Esophagus muscularis mucosa (tissue), 4 donors: ENCODE measurements at places on chromosomes 6 and 20. TPM values are rescaled to one million over a fixed set of nuclear protein-coding genes. Genes with fewer than 3 reads are reported as not detected.

EYS gene
- total RNA-seq, result not detected

CDC5L gene
- total RNA-seq, result 18.4 TPM

NTSR1 gene
- 0.78 TPM for total RNA-seq

PLEKHG1 gene
- total RNA-seq, result 11.5 TPM

GJA10 gene
- not detected for total RNA-seq

FABP7 gene
- not detected for total RNA-seq

PRR3 gene
- total RNA-seq, result 10.6 TPM

SIRPB1 gene
- 2.3 TPM for total RNA-seq

PRPH2 gene
- 2.0 TPM for total RNA-seq

PLAGL1 gene
- total RNA-seq, result 17.3 TPM

ZKSCAN8 gene
- total RNA-seq, result 18.7 TPM

TREM2 gene
- 1.6 TPM for total RNA-seq

MEI4 gene
- 0.06 TPM for total RNA-seq

FOXO3 gene
- total RNA-seq, result 92.2 TPM

EPB41L1 gene
- total RNA-seq, result 53.8 TPM

MAP3K5 gene
- 24.1 TPM for total RNA-seq

RBPJL gene
- not detected for total RNA-seq

FERMT1 gene
- 0.32 TPM for total RNA-seq

PLCB1 gene
- 79.4 TPM for total RNA-seq

PLN gene
- total RNA-seq, result 262 TPM

MYB gene
- 0.58 TPM for total RNA-seq

SNAP25 gene
- 3.6 TPM for total RNA-seq

CRISP3 gene
- total RNA-seq, result not detected
